Spinal cord (tissue), 10 donors: ENCODE measurements at places on chromosomes 2 and 18. TPM values are rescaled to one million over a fixed set of nuclear protein-coding genes. Genes with fewer than 3 reads are reported as not detected.

The OTX1 gene
- 0.44 TPM for total RNA-seq

The SLC5A7 gene
- 3.7 TPM for total RNA-seq

GRCh38 chr18:78732273-78733210 lies 247.1 kb upstream of the SALL3 start:
- no peaks in the 10 kb centered on the region for H3K36me3 ChIP-seq
- no peak overlapping the region for H3K4me3 ChIP-seq
- no peaks in the 10 kb centered on the region for H3K27me3 ChIP-seq
- H3K4me1 ChIP-seq = peaks cover 26% of the 10 kb centered on the region
- DNase-seq = no peak

- H3K4me1 ChIP-seq = no peaks in the 10 kb centered on the region
- H3K36me3 ChIP-seq = no peaks in the 10 kb centered on the region
- H3K27ac ChIP-seq = no peak overlapping the region
These were observed 115.1 kb downstream of the DTNB start for GRCh38 chr2:25558262-25558661.

- no peak for DNase-seq
- H3K4me3 ChIP-seq = no peak overlapping the region
- H3K36me3 ChIP-seq = no peaks in the 10 kb centered on the region
- no peaks in the 10 kb centered on the region for H3K4me1 ChIP-seq
- no peaks in the 10 kb centered on the region for H3K27me3 ChIP-seq
These were observed 405.5 kb downstream of the PARD3B start for GRCh38 chr2:204950695-204951346.

DNA sequence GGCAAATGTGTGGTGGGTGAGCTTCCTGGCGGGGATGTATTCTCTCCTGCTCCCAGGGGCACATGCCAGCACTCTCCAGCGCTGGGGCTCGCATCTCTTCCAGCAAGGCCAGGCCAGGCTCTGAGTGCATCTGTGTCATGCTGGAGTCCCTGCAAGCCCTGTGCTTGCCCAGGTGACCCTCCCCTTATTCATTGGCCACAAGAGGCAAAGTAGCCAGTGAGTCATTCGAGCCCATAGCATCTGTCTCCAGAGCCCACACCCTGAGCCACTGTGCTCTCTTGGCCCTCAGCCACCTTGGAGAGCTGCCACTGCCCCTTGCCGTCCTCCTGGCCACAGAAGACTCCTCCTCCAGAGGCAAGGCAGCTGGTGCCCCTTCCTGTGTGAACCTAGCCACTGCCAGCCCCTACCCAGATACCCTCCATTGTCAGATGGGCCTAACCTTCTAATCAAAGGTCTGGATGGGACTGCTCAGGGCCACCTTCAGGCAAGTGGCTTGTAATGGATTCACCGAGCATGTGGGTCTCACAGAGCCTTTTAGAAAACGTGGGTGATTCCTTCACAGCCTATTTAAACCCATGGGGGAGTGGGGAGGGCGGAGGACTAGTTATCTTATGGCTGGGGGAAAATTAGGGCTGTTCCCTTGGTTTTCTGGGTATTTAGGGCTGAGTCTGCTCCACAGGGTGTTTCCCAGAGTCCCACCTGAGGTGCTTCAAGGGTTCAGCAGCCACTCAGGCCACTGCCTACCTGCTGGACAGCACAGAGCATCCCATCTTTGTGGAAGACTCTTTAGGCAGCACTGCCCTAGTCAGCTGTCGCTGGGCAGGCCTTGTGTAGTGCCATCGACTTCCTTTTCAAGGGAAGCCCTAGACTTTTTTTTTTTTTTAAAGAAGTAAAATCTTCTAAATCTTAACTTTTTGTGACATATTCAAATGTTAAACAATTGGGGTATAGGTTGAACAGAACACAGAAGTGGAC lies 137.4 kb downstream of the ACOXL start:
- H3K27me3 ChIP-seq = no peaks in the 10 kb centered on the region
- no peak overlapping the region for H3K27ac ChIP-seq
- no peak for DNase-seq
- H3K4me1 ChIP-seq = peaks cover 9% of the 10 kb centered on the region

- no peak for DNase-seq
- no peaks in the 10 kb centered on the region for H3K27me3 ChIP-seq
- no peaks in the 10 kb centered on the region for H3K36me3 ChIP-seq
- H3K4me1 ChIP-seq = no peaks in the 10 kb centered on the region
- H3K4me3 ChIP-seq = no peak overlapping the region
- no peak overlapping the region for H3K27ac ChIP-seq
These were observed 53.6 kb upstream of the UGP2 start for GRCh38 chr2:63788071-63788470.

- no peak overlapping the region for H3K4me3 ChIP-seq
- peaks cover 53% of the 10 kb centered on the region for H3K4me1 ChIP-seq
- DNase-seq = no peak
- H3K27me3 ChIP-seq = no peaks in the 10 kb centered on the region
These were observed 60.0 kb upstream of the OTOS start for GRCh38 chr2:240200230-240201051.

- DNase-seq = peak; percentile 7
- no peak overlapping the region for H3K27ac ChIP-seq
These were observed 169.1 kb upstream of the MC4R start for GRCh38 chr18:60541661-60542060.

GRCh38 chr2:234951664-234952269 lies at the start of gene SH3BP4:
Gene SH3BP4 (plus strand): TSS chr2:234952017. CDS start chr2:235035003, 82,986 bp downstream.
- H3K4me1 ChIP-seq = peaks cover 39% of the 10 kb centered on the region
- H3K27me3 ChIP-seq = peaks cover 2% of the 10 kb centered on the region
- peaks cover 2% of the 10 kb centered on the region for H3K36me3 ChIP-seq

- no peak overlapping the region for H3K4me3 ChIP-seq
- H3K4me1 ChIP-seq = no peaks in the 10 kb centered on the region
- DNase-seq = no peak
- no peaks in the 10 kb centered on the region for H3K27me3 ChIP-seq
- no peak overlapping the region for H3K27ac ChIP-seq
These were observed 136.8 kb downstream of the TTC32 start for GRCh38 chr2:19764998-19765397.

DNA sequence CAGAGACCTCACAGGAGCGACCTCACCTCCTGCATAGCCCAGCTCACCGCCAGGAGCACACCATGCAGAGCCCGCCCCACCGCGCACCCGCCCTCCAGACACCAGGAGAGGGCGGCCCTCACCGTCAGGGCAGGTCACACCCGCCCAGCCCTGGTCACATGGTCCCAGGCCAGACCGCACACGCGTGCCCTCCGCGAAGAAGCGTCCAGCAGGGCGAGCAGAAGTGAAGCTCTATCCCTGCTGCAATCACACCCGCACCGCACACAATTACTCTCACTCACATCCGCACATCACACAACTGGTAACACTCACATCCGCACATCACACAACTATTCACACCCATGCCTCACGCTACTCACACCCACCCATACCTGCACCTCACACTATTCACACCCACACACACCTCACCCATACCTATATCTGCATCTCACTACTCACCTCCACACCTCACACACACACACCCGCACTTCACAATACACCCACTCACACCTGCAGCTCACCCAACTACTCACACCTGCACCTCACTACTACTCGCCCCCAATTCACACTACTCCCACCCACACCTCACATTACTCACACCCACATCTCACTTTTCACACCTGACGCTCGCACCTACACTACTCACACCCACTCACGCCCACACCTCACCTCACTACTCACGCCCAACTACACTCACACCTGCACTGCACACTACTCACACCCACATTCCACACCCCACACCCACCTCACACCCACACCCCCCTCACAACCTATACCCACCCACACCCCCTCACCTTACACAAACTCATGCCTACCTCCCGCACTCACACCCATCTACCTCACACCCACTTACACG lies 242.0 kb downstream of the HDAC4 start:
- peaks cover 24% of the 10 kb centered on the region for H3K4me1 ChIP-seq
- no peak for DNase-seq
- no peak overlapping the region for H3K27ac ChIP-seq
- no peak overlapping the region for H3K4me3 ChIP-seq

- DNase-seq = no peak
- H3K36me3 ChIP-seq = no peaks in the 10 kb centered on the region
These were observed 45.5 kb downstream of the SERPINB7 start for GRCh38 chr18:63820694-63821093.

- peaks cover 3% of the 10 kb centered on the region for H3K36me3 ChIP-seq
- peaks cover 31% of the 10 kb centered on the region for H3K4me1 ChIP-seq
- no peak overlapping the region for H3K27ac ChIP-seq
These were observed 94.1 kb downstream of the KLHL29 start for GRCh38 chr2:23478933-23479683.

DNA sequence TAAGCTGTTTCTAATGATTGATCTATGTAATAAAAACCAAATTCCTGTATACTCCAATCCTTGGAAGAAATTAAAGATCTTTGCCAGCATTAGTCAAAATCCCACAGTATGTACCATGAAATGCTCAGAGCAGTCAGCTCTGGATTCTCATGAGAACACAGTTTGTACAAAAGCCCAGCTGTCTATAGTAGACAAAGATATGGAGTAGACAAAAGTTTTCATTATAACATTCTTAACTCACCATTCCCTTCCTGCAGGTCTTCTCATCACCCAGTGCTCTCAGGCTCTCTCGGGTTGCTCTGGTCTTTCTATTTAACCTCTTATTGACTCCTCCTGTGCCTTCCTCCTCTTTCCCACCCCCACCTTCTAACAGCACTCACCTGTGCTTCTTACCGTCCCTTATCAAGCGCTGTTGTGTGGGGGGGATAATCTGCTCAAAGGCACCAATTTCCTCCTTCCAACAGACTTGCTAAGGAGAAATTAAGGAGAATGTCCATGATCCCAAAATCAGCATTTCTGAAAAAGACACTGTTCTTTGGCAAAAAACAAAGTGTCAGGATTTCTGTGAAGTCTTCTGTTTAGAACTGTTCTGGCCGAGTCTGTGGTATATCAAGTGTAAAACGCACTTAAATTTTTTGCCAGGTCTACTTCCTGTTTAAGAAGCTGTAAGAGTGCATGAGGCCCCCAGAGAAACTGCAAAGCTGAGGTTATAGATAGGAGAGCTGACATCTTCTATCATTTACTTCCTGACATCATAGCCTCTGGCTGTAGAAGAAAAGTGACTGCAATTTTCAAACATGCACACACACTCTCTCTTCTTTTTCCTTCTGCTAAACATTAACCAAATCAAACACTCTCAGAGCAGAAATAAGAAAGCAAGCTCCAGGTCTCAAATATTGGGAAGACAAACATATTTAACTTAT lies 144.1 kb downstream of the EVA1A start:
- DNase-seq = peak; percentile 14
- no peak overlapping the region for H3K4me3 ChIP-seq
- H3K4me1 ChIP-seq = no peaks in the 10 kb centered on the region

DNA sequence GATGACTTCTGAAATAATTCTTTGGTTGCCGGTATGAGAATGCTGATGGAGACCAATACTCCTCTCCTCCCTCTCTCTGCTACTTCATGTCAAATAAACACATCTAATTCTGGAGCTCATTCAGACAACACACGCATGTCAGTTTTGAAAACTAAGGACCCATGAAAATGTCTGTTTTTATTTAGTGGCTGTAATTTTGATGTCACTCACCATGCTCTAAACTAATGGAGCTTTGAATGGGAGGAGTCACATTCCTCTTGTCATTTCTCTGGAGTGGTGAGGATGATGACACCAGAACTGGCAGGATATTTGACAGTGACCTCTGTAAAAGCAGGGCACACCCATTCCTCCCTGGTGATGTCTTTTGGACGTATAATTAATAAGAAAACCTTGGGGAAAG lies 163.0 kb downstream of the PHLPP1 start:
- no peak for DNase-seq
- peaks cover 4% of the 10 kb centered on the region for H3K36me3 ChIP-seq
- peak overlapping the region; percentile 81 for H3K27ac ChIP-seq
- no peaks in the 10 kb centered on the region for H3K4me1 ChIP-seq
- H3K4me3 ChIP-seq = no peak overlapping the region

- peaks cover 8% of the 10 kb centered on the region for H3K4me1 ChIP-seq
- no peak for DNase-seq
- H3K27ac ChIP-seq = no peak overlapping the region
These were observed 14.6 kb downstream of the RAB31 start for GRCh38 chr18:9722691-9723090.

DNA sequence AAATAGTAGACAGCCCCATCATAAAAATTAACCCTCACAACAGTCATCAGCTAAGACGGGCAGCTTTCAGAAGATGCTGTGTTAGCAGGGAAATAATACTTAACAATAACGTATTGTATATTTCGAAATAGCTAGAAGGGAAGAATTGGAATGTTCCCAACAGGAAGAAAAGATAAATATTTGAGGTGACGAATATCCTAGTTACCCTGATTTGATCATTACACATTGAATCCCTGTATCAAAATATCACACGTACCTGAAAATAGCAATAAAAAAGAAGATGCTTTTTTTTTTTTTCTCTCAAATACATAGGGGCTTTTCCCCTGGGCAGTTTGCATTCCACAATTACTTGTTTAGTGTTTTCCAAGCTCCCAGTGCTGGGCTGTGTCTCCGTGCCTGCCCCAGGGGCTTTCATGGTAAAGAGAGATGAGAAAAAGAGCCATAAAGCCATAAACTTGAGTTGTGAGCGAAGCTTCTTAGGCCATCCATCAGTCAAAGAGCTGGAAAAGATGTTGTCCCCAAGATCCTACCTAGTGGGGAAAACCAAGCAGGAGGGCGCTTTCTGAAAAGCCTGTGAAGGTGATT lies 183.0 kb upstream of the REV1 start:
- no peak overlapping the region for H3K4me3 ChIP-seq
- H3K36me3 ChIP-seq = no peaks in the 10 kb centered on the region
- DNase-seq = no peak
- peaks cover 14% of the 10 kb centered on the region for H3K4me1 ChIP-seq
